ENCODE measurements at places on chromosomes 6 and 20.

- DNase-seq, result peak; percentile 94
Observed at GRCh38 chr6:27838945-27839625, 73.1 kb downstream of the OR2B2 start.

DNA sequence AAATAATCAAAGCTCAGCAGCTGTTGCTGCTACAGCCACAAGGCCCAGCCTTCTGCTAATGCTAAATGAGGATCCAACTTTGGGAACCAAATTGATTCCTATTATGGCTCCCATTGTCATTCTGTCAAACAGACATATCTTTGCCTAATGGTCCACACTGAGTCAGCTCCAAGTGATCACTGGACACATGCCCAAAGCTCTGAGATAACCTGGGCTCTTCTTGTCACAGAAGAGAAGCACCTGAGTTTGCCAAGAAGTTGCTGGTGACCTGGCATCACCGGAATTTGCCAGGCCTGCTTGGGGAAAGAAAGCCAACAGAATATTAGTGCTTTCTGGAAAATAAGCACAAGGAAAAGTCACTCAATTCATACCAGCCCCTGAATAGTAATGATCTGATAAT is 5.8 kb downstream of the TNFRSF21 start:
- no peak for DNase-seq

GRCh38 chr6:125987026-125987617 is 782 bp downstream of the TRMT11 start:
- no peak for DNase-seq

GRCh38 chr6:27797960-27798359 is 114.2 kb downstream of the OR2B2 start:
- DNase-seq, result no peak

GRCh38 chr20:7452890-7453289 is 487.4 kb downstream of the HAO1 start:
- no peak for DNase-seq

Data from spleen (tissue), 13 donors.